ENCODE measurements at places on chromosomes 13 and 19.

GRCh38 chr13:90201202-90201601, 1146.3 kb upstream of the MIR17HG start:
- no peak for DNase-seq

DNA sequence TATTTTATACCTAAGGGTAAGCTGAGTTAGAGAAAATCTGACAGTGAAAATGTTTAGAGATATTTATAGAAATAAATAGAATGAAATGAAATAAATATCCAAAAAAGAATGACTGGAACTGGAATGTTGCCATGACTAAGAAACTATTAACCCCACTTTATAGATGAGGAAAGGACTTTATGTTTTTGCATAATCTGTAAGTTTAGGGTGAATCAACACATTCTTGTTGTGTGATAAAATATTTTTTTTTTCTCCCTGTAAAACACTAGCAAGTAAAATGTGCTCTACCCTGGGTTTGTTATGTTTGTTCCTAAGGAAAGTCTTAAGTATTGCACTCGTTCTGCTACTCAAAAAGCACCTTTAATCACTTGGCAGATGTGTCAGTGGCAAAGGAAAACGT, 83.8 kb upstream of the KL start:
- DNase-seq: no peak

DNA sequence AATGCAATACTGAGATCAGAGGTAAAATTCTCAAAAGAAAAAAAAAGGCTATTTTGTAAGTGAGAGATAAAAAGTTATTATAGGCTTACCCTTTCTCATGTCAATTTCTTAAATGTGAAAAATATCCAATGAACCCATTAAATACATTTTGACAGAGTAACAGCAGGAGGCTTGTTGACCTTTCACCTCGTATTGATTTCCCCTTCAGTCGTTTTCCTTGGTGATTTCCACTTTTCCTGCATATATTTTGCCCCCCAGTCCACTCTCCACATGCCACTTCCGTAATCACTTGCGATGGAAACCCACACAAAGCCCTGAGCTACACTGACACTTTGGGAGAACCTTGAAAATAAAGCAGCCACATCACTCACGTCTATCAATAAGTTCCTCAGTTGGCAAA, 248.1 kb upstream of the OBI1 start:
- DNase-seq: no peak

- peak; percentile 33 for DNase-seq
Observed at GRCh38 chr19:7533281-7533885, 2.1 kb upstream of the PNPLA6 start.

GRCh38 chr19:19656451-19657396, 6.8 kb downstream of the ATP13A1 start:
- no peak for DNase-seq

DNA sequence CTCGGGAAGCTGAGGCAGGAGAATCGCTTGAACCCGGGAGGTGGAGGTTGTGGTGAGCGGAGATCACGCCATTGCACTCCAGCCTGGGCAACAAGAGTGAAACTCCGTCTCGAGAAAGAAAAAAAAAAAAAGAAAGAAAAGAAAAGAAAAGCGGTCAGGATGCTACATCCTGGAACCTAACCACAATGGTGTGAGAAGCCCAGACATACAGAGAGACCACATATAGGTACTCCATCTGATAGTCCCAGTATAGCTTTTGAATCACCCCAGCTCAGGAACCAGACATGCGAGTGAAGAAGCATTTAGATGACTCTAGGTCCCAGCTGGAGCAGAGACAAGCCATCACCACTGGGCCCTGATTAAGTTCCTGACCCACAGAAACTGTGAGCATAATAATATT, 3.2 kb downstream of the IFNL1 start:
- DNase-seq: no peak

- no peak for DNase-seq
Observed at GRCh38 chr19:3366753-3367627, 607 bp downstream of the NFIC start.

GRCh38 chr13:51396352-51396751, 56.5 kb downstream of the INTS6 start:
- no peak for DNase-seq

GRCh38 chr13:47455626-47456025, 545.4 kb downstream of the SUCLA2 start:
- no peak for DNase-seq

DNA sequence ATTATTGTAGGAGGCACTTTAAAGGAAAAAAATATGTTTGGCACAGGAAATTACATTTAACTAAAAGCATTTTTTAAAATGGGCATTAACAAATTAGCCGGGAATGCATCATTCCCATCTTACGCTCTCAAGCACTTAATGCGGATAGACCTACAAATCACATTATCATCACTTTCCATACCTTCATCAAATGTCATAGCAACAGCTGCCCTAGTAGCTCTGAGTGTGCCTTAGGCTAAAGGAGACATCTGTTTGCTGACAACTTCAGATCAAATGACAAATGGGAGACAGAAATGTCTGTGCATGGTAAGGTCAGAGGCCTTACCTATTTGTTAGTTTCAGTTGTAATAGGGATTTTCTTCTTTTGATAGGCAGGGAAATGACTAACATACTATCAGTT, 773.2 kb upstream of the SLC10A2 start:
- DNase-seq: no peak

DNA sequence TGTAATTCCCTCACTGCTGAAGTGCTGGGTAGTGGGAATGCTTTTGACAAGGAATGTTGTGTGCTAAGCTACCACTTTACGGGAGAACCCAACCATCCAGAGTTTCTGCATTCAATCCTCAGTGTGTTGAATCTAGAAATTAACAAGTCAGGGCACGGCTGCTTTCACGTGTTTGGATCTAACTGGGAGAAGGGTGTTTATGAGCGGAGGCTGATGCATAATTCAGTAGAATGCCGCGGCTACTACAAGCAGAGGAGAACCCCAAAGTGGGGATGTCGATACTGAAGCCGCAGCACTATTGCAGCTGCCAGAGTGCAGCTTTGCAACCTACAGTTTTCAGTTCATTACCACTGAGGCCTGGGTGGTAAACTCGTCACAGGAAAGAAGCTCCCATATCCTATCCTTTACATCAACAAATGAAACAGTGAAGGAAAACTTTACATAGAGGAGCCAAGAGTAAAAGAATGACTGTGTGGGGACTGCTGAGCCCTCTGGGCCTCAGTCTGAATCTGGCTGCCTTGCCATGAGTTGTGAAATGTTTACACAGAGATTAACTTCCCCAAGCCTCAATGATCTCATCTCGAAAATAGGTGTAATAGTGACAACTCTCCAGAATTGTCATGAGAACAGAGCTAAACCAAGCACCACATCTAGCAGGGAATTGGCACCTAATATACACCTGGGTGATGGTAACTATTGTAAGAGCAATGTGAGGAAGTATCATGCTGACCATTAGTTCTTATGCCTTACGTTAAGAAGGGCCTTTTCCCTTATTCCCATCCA, 531.7 kb downstream of the MYO16 start:
- no peak for DNase-seq

- no peak for DNase-seq
Observed at GRCh38 chr13:68608147-68608546, 1378.0 kb upstream of the PCDH9 start.

DNA sequence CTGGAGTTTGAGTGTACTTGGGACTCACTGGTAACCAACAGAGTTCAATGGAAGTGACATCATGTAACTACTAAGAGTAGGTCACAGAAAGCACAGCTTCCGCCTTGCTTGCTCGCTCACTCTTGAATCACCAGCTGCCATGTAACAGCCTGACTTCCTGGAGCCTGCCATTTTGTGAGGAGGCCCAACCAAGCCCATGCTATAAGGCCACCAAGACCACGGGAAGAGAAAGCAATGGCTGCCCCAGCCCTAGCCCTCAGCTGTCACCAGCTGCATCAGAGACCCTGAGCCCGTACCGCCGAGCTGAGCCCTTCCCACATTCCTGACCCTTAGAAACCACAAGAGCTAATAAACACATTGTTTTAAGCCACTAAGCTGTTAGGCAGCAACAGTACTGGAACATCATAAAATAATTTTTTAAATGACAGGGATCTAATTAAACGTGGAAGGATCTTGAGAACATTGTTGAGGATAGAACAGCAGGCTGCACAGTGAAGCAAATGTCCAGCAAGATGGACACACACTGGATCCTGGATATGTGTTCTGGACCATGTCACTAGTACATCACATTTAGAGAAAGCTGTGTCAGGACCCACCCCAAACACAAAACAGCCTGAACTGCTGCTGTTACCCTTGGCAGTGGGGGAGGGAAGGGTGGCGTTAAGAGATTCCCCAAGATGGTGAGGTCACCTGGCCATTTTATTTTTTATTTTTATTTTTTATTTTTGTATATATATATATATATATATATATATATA, 21.7 kb upstream of the LDLR start:
- DNase-seq: no peak

DNA sequence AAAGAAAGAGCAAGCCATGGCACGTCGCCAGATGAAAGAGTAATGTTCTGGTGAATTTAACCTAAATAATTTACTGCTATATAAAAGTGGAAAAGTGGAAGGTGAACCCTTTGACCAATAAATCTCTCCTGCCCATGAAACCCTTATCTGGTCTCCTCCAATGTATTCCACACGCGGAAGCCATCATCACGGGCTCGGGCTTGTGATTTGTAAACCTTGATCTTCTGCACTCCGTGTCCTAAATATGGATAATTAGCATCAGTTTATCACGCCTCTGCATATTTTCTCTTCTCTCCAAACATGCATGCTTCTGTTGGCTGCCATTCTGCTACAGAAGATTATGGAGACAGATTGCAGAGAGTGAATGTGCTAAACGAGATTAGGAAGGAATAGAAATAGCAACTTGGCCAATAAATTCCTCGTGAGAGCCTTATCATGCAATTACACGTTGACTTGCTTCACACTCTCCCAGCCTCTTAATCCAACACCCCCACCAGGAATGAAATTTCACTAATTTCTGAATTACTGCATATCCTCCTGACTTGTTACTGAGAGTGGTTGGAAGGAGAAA, 34.5 kb downstream of the SOX1 start:
- no peak for DNase-seq

DNA sequence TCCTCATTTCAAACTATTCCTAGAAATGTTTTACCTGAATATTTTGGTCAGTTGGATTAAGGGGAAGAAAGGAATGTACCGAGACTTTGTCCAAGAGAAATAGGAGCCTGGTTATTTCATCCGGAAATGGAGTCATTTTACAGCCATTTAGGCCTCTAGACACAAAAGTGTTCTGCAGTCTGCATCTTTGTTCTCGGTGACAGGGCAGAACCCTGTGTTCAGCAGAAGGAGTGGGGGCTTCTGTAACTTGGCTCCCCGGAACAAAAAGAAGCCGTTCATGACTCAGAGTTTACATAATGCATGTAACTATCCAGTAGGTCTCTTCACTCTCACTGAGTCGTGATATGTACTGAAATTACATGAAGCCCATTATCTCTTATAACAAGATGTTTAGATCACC, 21.6 kb upstream of the FNDC3A start:
- DNase-seq: no peak

DNA sequence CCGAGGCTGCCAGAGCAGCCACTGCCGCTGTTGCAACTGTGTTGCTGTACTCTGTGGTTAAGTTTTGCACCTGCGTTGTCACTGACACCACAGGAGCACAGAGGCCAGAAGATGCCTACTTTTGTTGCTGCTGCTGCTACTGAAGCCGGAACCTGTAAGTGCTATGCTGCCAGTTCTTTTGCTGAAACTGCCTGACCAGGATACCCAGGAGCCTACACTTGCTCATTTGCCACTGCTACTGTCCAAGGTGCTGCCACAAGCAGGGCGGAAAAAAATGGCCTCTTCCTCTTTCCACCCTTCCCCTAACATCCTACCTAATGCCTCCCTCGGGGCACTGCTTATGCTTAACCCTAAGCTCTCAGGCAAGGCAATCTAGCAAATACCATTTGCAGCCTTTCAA, 29.0 kb upstream of the NBEA start:
- DNase-seq: no peak

- DNase-seq: no peak
Observed at GRCh38 chr19:10104665-10105508, 1.3 kb upstream of the PPAN start.

DNA sequence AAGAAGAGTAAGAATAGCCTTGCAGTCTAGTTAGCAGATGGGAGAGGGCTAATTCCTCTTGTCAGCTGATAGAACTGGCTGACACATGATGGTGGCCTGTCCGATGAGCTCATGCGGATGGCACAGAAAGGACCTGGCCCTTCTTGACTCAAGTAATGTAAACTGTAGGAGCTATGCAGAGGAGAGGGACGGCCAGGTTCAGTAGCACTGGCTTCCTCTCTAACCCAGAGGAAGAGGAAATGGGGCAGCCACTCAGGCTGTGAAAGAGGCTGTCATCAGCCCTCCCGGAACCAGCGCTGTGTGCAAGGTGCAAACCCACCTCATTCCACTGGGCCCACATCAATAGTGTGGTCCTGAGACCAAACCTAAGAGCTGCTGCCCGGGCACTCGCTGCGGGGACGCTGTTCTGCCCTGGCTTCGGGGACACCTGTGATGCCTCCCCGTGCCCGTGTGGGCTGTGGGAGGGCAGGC, 30.8 kb upstream of the USE1 start:
- no peak for DNase-seq

GRCh38 chr13:30346789-30347167, 39.4 kb upstream of the KATNAL1 start:
- DNase-seq: no peak

- no peak for DNase-seq
Observed at GRCh38 chr19:39236527-39236926, 8.3 kb downstream of the IFNL3 start.

DNA sequence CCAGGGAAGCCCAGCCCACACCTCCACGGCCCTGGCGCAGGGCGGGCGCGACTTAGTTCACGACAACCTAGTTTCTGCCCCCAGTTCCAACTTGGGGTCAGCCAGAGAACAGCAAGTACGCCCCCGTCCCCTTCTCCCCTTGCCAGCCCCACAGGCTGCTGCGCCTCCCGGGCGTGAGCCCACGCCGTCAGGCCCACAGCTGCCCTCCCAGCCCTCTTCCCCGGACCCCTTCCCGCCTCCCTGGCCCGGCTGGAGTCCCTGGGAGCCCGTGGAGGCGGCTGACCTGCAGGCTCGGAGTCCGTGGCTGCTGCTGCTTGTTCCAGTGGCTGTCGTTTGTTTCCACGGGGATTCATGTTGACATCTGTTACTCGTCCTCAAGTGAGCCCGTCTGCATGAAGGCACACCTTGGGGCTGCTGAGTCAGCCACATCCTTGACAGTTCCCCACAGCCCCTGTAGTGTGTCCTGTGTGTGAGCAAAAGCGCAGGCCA, 86.0 kb downstream of the ATP11A start:
- DNase-seq: no peak

DNA sequence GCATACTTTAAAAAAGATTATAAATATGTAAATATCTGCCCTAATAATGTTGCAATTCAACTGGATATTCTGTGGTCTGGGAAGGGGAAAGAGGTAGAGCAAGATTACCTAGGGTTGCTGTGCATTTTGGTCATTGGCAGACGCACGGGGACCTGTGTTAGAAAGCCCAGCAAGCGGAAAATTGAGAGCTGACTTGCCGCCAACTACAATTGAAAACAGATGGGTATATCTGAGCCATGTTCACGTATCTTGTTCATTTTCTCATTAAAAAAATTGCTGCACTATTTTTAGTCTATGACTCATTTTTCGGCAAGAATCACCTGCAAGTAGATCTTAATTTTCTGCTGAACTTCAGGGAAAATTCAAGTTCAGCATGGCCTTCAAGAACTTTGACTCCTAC, 308.5 kb upstream of the TMTC4 start:
- DNase-seq: no peak

- DNase-seq: no peak
Observed at GRCh38 chr13:42379241-42379640, 107.3 kb downstream of the AKAP11 start.
